CD4-positive, alpha-beta T cell treated with Interleukin-4 for 4 hours (primary cell): ENCODE measurements at places on chromosomes 11 and 22.

GRCh38 chr11:9972989-9973388 is 309.1 kb downstream of the SWAP70 start:
- DNase-seq = peak; percentile 33

- no peak for DNase-seq
Measured at GRCh38 chr22:40310081-40310767, 36.1 kb upstream of the ADSL start.

DNA sequence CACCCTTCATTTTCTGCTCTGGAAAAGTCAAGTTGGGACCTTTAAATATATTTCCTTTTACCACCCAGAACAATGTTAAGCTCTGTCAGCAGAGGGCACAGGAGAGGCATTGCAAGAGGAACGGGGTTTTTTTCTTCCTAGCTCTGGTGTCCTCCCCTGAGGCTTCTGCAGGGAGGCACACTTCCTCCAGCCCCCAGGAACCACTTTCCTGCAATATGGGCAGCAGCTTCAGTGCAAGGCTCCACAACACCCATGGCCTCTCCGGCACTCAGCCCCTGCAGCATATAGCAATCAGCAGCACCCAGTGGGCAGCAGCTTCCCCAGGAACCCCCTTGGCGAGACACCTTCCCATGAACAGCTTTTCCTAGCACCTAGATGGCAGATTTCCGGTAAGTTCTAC is 101.4 kb downstream of the SYT9 start:
- no peak for DNase-seq

DNA sequence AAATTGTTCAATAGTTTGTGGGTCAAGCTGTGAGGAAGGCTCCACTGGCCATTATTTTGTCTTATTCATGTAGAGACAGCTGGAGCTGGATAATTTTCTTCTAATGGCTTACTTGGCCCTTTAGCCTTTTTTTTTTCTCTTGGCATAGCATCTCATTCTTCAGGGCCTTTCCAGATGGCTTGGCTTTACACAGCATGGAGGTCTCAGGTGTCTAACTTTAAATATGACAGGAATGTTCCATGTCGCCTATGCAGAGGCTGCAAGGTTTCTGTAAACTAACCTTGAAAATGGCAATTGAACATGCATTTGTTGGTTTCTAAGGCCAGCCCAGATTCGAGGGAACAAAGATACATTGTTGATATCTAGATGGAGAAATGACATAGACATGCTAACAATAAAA is 247.9 kb upstream of the CNTN5 start:
- DNase-seq = no peak

DNA sequence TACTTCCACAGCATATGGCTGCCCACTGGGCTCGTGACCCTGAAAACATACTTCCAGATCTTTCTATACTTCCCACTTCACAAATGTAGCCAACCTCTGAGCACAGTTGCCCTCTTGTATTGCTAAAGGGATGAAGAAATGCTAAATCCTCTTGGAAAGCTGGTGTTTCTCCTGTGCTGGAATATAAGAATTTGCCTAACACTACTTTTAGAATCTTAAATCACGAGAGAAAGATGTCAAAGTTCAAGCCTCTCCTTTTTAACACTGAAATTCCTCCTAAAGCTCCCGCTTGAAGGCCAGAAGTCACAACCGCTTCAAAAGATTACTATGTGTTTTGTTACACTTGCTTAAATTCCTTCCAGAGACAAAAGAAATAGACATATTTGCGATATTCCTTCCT is 21.9 kb downstream of the MAML2 start:
- no peak for DNase-seq

GRCh38 chr11:96329419-96329818 is 13.6 kb downstream of the MAML2 start:
- DNase-seq = no peak

GRCh38 chr11:71311176-71311925 is 59.0 kb upstream of the SHANK2 start:
- DNase-seq = no peak

- DNase-seq = no peak
Measured at GRCh38 chr11:8605971-8606563, 12.0 kb upstream of the STK33 start.

DNA sequence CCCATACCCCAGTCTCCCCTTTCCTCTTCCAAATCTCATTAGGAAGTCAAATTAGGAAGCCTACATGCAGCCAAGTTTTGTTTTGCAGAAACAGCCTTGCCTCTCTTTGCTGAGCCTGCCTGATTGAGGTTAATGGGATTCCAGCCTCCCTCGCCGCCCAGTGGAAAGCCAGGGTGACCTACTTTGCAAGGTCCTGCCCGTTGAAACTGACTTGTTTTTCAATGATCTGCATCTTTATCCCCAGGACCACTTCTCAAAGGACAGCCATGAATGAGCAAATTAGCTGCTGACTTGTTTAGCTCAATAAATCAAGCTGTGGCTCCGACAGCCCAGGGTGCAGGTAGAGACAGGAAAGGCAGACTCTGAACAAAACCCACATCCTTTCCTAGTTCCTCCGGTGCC is 110.4 kb downstream of the RRAS2 start:
- DNase-seq = peak; percentile 19

GRCh38 chr11:12134236-12134585 is 23.8 kb downstream of the MICAL2 start:
- DNase-seq = no peak

GRCh38 chr11:35061516-35062440 is 77.2 kb upstream of the CD44 start:
- no peak for DNase-seq

DNA sequence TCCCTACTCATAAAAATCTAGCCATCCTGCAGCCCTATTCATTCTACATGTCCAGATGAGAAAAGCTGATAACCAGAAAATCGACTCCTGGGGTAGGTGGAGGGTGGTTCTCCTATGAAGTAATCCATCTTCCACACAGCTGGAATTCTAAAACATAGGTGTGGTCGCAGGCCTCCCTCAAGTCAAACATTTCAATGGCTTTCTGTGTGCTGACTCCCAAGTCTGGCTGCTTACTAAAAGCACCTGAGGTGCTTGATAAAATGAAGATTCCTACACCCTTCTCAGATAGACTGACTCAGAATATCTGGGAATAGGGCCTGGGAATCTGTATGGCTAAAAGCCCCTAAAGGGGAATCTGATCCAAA is 26.1 kb downstream of the IRAG1 start:
- DNase-seq = no peak

GRCh38 chr11:2816941-2817421 is 68.6 kb downstream of the CDKN1C start:
- no peak for DNase-seq

GRCh38 chr11:61141601-61142028 is 19.6 kb downstream of the VPS37C start:
- DNase-seq = no peak

DNA sequence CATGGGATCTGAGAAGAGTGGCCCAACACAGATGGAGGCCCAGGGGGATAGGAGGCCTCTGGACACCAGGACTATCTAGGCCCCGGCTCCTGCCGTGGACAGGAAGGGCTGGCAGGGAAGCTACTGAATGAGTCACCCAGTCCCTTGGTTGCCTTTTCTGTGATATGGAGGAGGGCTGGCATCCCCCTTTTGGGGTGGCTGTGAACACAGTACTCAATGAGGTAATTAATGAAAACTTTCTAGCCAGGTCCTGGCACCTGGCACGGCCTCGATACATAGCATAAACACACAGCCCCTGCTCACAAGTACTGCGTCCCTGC is 163.2 kb downstream of the CHST1 start:
- no peak for DNase-seq

DNA sequence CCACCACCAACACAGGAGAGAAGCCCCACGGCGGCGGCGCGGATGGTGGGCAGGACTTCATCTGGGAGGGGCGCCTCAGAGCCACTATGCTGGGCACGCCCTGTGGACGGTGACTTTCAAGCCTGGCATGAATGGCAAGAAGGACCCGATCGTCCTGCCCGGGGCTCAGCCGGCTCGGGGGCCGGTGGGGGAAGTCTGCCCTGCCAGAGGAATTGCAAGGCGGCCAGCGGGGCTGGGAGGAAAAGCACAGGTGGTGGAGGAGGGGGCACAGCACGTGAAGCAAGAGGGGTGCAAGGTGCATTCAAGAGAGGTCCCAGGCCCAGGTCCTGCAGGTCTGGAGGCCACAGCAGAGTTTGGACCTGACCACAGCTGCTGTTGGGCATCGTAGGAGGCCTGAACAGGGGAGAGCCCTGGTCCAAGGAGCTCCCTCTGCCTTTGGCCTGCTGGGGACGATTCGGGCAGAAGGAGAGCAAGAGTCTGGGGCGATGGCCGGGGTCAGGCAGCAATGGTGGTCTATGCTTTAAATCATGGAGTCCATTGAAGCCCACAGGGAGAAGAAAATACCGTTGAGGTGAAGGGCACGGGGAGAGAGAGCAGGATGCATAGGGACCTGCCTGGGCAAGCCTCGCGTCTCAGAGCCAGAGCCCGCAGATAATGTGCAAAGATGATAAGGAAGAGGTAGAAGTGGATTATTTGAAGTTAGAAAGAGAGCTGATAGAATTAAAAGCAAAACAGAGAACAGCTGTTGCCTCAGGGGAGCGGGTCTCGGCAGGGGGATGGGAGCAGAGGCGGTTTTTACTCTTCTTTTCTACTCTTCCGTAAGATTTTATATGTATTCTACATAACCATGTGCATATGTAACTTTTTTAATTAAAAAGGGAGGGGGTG is 82.6 kb upstream of the SHISAL1 start:
- no peak for DNase-seq

DNA sequence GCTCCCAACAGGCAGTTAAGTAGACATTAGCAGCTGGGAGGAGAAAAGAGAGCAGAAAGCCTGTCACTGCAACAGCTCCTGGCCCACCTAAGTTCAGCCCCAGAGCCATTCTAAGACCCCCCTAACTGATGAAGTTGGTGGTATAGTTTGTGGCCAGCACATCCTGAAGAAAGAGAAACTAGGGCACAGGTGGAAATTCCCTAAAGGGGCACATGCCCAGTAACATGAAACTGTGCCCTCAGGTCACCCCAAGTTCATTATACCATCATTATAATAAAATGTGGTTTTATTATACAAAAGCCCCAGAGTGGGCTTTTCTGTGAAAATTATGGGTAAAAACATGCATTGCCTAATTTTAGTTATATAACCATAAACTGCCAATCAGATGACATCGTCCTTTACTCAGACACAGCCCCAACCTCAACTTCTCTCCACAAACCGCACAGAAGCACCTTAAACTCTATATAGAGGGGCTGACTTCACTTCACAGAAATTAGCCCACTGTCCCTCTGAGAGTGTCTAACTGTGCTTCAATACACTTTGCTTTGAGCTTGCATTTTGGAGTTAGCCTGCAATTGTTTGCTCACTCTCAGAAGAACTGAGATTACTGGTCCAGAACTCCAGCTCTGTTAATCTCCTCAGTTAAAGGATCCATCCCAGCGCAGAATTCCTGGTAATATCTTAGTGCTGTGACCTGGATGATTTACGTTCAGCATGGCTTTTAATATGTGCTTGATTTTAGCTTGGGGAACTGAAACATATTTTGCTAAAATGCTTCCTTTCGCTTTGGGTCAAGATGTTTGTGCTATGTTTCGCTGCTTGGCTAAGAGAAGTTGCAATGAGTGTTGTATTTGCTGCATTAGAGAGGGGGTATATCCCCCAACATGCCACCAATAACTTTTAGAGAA is 1.8 kb upstream of the APOL3 start:
- peak; percentile 69 for DNase-seq

DNA sequence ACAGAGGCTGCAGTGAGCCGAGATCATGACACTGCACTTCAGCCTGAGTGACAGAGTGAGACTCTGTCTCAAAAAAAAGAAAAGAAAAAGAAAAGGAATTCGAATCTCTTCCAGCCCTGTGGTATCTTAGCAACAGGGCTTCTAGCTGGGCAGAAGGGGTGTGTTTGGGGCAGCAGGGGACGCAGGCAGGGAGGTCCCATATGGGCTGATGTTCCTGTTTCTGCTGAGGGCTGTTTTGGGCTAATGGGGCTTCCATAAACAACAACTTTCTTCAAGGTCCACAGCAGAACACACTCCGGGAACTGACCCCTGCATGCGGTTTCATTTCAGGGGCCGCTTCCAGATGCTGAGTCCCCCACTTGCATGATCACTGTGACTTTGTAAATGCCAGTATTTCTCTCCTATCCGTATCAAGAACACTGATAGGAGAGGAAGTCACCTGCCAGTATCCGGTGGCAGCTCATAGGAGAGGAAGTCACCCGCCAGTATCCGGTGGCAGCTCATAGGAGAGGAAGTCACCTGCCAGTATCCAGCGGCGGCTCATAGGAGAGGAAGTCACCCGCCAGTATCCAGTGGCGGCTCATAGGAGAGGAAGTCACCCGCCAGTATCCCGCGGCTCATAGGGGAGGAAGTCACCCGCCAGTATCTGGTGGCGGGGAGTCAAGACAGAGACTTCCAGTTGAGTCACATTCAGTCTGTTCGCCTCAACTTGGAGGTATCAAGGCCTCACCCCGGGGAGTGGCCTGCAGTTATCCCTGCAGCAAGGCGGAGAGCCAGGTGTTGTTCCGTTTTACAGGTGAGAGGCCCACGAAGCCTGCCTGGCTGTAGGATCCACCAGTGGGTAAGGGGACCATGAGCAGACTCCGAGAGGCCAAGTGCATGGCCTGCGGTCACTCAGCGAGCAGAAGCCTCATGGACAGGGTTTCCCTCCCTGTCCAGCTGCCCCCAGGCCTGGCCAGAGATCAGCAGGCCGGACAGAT is 8.3 kb upstream of the FGF19 start:
- DNase-seq = peak; percentile 2

GRCh38 chr22:44700456-44700855 is 1.5 kb upstream of the PRR5 start:
- DNase-seq = no peak

DNA sequence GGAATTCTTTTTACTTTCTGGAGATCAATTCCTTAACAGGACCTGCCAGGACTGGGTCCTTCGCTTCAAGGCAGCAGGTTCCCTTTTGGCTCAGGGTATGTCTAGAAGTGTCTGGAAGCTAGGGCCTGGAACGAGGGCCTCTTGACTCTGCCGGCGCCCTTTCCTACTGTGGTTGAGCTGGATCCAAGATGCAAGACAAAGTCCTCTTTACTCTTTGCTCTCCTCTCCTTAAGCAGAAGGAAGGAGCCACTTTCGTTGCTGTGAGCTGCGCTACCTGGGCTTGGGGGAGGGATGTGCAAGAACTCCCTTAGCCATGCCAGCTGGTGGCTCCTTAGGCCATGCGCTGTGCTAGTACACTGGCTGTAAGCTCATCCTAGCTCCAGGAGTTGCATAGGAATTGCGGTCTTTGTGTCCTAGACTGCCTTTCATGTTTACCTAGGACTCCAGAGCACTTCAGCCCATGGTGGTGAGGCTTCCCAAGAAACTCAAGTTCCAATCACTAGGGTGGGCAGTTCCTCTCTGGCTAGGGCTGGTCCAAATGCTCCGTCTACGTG is 18.1 kb downstream of the GLB1L2 start:
- DNase-seq = no peak
